ENCODE measurements at places on chromosomes 4 and X.

GRCh38 chr4:168600796-168601583 is 104.1 kb downstream of the PALLD start:
- no peak for DNase-seq

DNA sequence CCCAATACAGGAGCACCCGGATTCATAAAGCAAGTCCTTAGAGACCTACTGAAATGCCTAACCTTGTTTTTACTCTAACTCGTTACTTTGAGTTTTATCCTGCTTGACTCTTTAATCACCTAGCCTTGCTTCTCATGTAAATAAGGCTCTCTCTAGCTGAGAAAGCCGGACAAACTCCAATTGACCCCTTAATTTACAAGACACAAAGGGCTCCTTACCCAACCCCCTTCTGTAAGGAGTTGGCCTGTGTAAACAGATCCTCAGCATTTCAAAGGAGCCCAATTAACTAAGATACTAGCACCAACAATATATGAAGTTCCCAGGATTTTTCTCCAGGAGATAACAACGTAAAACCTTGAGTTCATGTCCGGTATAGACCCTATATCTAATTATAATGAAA is 61.7 kb downstream of the CT47B1 start:
- no peak for DNase-seq

DNA sequence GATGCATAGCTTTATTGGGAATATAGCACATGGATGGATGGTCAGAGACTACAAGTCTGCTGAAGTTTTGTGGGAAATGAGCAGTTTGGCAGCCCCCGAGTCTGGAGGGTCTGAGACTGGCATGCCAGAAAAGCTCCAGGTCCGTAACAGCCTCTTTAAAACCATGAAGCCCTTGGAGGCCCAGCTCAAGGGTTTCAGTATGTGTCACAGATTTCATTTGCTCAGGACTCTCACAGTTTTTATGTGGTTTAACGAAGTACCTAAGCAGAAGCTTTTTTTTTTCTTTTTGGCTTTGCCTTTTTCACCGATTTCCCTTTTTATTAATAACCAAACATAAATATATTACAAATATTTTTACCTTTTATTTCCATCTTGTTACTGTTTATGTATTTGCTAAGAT is 30.6 kb upstream of the TMEM184C start:
- DNase-seq: peak; percentile 28

DNA sequence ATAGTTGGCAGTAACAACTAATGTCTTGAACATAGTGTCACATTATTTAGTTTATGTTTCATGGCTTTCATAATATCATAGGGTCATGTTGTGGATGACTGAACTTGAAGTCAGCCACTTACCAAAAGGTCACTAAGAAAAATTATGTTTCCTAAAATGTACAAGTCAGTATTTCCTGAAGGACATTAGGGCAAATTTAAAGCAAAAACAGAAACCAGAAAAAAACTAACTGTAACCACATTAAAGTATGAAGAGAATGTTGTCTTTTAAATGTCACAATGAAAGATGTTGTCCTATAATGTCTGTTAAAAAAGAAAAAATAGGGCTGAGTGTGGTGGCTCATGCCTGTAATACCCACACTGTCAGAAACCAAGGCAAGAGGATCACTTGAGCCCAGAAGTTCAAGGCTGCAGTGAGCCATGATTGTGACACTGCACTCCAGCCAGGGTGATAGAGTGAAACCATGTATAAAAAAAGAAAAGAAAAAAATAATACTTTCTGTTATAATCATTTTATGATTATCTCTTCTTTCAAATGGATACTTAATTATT is 55.8 kb downstream of the HHIP start:
- no peak for DNase-seq

GRCh38 chr4:657834-658667 is 16.0 kb downstream of the ATP5ME start:
- DNase-seq: no peak
